ENCODE measurements at places on chromosomes 1 and 21.
A peak's percentile ranks its signal among the peaks of the same experiment; 100 is the strongest.

GRCh38 chr1:73065339-73066041 is 783.2 kb upstream of the NEGR1 start:
- DNase-seq, result no peak

DNA sequence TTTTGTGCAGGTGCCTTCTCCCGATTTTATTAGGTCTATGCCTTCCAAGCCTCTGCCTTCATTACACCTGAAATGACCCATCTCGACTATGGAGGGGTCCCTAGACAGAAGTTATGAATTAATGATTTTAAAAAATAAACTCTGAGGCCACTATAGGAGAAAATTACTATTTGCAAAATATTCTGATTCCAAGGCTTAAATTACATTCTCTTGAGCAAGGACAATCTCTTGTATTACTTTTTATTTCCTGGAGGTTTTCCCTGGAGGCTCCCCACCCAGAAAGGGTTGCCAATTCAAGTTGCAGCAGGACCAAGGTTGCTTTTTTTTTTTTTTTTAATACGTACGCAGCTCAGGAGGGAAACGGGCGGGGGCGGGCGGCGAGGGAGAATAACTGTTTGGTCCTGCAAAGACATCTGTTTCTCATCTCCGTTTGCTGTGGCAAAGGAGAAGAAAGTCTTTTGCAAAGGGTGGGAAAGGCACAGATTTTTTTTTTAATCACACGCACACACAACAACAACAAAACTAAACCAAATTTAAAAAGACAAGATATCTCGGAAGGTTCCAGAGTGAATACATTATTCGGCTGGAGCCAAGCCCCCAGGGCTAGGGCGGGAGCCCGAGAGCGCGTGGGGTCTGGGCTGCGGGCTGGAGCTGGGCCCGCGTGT is 618 bp upstream of the SERTAD4 start:
- DNase-seq, result no peak

- peak; percentile 72 for DNase-seq
These were observed 14.8 kb upstream of the WASF2 start for GRCh38 chr1:27504588-27505419.

GRCh38 chr1:37811027-37811655 is 3.1 kb upstream of the YRDC start:
- DNase-seq, result peak; percentile 77

GRCh38 chr1:184576822-184577221 is 177.8 kb downstream of the EDEM3 start:
- no peak for DNase-seq

- no peak for DNase-seq
These were observed 22.1 kb upstream of the SSX2IP start for GRCh38 chr1:84712276-84712874.

GRCh38 chr1:117612517-117613248 is 6.8 kb downstream of the TENT5C start:
- DNase-seq, result peak; percentile 78

GRCh38 chr1:202802998-202803932 is 5.0 kb downstream of the KDM5B start:
- DNase-seq, result no peak

- DNase-seq, result no peak
These were observed 58.3 kb downstream of the MSH4 start for GRCh38 chr1:75855010-75855409.

- DNase-seq, result no peak
These were observed 7.4 kb downstream of the YTHDF2 start for GRCh38 chr1:28744184-28744583.

Data from AG08396 (cell line).